ENCODE measurements at places on chromosomes 4 and X.

DNA sequence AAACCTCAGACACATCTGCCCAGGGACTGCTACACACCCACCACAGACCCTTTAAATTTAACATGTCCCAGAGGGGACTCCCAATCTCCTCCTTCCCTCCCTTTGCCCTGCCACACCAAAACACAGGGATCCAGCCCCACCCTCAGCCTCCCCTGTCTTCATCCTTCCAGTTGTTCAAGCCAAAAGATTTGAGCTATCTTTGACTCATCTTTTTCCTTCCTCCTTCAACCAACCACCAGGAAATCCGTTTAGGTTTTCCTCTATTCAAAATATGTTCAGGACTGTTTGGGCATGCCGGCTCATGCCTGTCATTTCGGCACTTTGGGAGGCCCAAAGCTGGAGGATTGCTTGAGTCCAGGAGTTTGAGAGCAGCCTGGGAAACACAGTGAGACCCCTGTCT is 6.9 kb upstream of the STK32B start:
- no peak for DNase-seq

DNA sequence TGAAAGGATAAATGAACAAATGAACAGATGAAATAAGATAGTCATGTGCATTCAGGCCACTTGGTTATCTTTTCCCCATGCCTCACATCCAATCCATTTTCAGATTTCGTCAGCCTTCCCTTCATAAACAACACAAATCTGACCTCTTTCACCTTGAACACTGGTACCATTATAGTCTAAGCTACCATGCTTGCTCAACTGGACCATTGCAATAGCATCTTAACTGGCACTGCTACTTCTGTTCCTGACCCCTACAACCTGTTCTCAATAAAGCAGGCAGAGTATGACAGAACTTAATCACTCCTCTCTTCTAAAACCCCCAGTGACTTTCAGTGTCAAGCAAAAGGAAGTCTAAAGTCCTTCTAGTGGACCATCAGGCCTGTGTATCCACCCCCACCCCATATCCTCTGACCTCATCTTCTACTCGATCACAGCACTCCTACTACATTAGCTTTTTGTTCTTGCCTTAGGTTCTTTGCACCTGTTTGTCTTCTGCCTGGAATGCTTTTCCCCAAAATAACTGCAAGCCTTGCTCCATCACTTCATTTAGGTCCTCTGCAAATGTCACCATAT is 40.7 kb downstream of the LARP7 start:
- DNase-seq = no peak

DNA sequence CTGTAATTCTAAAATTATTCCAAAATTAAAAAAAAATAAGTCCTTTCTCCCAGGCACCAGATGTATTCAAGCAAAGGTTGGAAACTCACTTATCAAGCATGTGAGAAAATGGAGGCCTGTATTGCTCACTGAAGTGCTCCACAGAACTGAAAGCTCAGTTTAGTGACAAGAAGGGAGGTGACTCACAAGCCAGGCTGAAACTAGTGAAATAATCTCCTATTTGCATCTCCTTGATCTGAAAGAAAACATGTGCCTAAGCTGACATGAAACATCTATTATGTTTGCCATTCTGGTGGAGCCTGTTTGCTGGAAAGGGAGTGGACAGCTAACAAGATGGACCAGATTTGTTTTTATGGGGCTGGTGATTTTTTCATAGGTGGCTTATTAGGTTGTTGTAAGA is 54.0 kb upstream of the AMELX start:
- DNase-seq = no peak

GRCh38 chrX:42524379-42524778 is 253.6 kb downstream of the PPP1R2C start:
- DNase-seq = no peak

DNA sequence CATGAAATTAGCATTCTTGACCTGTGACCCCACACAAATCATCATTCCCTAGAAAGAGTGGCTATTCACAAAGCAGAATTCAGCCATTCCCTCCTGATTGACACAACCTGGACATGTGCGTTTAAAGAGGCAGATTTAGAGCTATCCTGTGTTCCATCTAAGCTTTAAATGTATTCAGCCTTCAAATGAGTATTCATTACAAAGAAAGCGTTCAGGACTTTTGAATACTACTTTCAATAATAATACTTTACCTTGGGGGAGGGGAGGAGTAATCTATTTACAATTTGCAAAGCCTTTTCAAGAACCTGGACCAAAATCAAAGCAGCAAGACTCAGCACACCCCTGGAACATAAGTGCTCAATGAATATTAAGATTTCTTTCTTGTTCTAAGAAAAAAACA is 22.5 kb upstream of the GPC4 start:
- no peak for DNase-seq

GRCh38 chr4:189773909-189774308 is 166.8 kb upstream of the FRG1 start:
- DNase-seq = no peak

- DNase-seq = no peak
These were observed at the start of gene DCLK2 for GRCh38 chr4:150078041-150078578. TSS of gene DCLK2 (plus strand) at chr4:150078445. CDS start at chr4:150079028, 583 bp downstream.

DNA sequence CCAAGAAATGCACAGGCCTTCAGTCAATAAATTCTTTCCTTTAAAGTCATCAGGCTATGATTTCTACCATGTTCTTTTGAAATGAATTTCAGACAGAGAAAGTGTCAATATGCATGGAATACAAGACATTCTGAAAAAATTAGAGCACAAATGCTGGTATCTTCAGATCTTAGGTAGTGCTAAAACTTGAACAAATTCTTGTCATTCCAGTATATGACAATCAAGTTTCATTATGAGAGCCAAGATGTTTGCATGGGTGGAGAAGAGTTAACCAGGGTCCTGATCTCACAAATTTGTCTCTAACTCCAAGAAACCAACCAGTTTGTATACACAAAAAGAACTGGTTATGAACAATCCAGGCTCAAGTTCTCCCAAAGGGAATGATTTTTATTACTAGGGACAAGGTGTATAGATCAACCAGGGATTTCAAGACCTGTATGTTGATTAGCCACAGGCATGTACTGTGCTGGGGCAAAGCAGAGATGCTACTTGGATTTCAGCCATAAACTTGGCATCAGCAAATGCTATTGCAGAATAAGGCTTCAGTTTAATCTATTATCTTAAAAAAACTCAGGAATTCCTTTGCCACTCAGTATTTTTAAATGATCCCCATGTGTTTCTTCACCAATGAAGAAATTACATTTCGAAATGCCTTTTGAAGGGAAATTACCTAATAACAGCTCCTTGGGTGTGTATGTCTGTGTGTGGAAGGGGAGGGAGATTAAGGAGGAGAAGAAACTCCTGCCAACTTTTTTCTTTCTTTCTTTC is 69.7 kb downstream of the FANCB start:
- DNase-seq = no peak

DNA sequence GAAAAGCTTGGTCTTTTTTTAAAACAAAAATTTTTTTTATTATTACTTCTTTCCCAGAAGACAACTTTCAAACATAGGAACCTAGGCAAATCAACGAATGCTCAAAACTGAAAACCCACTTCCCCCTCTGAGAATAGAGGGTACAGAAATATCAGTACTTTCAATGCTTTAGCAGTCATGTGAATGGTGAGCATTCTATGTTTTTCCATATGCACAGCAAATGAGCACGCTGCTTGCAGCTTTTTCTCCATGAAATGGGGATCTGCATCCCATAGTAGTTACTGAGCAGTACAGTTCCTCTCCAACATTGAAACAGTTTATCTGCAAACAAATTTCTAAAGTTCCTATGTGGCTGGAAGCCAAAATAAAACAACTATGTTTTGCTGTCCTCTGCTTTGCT is 108.4 kb upstream of the BMP2K start:
- DNase-seq = no peak

DNA sequence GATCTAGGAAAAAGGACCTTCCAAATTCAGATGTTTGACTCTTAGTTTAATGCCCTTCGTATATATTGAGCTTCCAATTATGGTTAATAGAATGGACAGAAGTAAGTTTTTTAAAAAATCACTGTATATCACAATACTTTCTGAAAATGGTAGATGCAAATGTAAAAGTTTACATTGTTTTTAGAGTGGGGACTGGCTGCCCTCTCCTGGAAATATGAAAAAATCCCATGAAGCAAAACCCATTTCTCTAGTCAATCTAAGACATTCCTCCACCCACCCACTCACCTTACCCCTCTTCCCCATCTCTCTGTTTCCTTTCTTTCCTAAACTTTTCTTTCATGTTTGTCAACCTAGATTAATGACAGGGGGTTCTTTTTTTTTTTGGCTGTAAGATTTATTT is 134.5 kb downstream of the ARHGAP6 start:
- no peak for DNase-seq

DNA sequence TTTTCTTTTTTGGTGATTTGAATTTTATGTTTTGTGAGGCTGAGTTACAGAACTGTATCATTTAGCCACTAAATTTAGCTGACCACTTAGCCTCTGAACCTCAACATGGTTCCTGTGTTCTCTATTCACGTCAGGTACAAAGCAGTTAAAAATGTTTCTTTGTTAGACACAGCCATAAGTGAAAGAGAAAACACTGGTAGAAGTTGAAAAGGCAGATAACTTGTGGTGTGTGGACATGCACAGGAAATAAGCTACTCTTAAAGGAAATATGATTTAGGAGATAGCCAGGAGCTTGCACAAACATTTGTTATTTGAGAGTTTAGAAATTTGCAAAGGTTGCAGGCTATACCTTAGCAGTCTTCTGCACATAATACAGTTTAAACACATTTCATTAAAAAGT is 171.0 kb upstream of the RPS6KA3 start:
- no peak for DNase-seq

DNA sequence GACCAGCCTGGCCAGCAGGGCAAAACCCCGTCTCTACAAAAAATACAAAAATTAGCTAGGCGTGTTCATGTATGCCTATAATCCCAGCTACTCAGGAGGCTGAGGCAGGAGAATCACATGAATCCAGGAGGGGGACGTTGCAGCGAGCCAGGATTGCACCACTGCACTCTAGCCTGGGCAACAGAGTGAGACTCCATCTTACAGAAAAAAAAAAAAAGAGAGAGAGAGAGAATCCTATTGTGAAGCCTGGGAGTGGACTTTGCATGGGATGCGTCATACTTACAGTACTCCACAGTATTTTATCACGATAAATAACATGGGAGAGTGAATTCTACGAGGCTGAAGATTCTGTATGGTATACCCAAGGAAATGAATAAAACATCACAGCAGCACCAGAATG is 139.6 kb downstream of the AASDH start:
- no peak for DNase-seq

DNA sequence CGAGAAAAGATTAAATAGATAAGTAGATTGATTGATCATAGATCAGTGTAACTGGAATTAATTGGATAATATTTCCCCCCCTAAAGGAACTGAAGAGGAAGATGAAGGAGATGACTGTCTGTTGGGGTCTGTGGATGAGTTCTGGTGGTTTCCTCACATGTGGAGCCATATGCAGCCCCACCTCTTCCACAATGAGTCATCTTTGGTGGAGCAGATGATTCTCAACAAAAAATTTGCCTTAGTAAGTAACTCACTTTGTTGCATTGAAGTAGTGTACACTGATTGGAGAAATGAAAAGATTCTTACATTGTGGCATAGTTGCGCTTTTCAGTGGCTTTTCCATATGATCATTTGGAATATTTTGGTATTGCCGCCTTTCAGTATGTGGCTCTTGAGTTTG is 80.4 kb downstream of the NDST3 start:
- no peak for DNase-seq

GRCh38 chr4:146338512-146338911 is 124.2 kb downstream of the REELD1 start:
- DNase-seq = no peak

DNA sequence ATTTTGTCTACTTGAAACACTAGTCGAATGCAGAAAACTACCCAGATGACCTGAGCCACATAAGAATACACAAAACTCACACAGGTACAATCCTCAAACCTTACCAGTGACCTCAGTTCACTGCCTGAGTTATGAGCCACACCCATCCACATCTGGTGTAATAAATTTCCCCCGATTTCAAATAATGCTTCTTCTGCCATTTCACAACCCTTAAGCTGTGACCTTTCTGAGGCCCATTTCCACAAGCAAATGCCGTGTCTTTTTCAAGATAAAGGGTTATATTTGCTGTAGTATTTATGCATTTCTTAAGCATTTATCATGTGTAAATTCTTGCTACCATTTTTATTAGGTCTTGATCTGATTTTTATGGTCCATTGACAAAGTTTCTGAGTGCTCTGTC is 1.8 kb upstream of the ARHGEF38 start:
- no peak for DNase-seq

- no peak for DNase-seq
These were observed 595.2 kb upstream of the LCORL start for GRCh38 chr4:18616720-18617119.

GRCh38 chr4:87560802-87561201 is 31.6 kb upstream of the SPARCL1 start:
- DNase-seq = no peak

GRCh38 chr4:154973244-154974035 is 192.4 kb downstream of the RBM46 start:
- no peak for DNase-seq

DNA sequence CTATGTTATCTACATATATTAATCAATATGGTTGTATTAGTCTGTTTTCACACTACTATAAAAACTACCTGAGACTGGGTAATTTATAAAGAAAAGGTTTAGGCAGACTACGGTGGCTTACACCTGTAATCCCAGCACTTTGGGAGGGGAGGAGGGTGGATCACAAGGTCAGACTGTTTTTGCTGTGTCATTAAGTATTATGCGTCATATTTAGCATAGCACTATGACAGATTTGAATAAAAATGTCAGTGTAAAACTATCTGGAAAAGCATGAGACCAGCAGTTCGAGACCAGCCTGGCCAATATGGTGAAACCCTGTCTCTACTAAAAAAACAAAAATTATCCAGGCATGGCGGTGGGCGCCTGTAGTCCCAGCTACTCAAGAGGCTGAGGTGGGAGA is 209.7 kb upstream of the ARHGAP24 start:
- DNase-seq = no peak

DNA sequence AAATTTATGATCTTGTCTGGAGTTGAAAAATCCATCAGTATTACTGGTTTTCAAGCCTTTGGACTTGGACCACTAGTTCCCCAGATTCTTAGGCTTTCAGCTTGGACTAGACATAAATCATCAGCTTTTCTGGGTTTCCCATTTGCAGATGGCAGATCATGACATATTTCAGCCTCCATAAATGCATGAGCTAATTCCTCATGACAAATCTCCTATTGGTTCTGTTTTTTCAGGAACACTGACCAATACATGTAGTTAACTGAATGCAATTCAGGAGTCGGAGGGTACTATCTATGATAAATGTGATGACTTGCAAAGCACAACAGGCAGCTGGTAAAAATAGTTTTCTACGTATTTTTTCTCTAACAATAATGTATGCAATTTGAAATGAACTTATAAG is 635.6 kb downstream of the TRAM1L1 start:
- DNase-seq = no peak

GRCh38 chr4:109083911-109084310 is 218.5 kb downstream of the COL25A1 start:
- no peak for DNase-seq

- no peak for DNase-seq
These were observed 4.0 kb downstream of the GABRA2 start for GRCh38 chr4:46385946-46386345.

DNA sequence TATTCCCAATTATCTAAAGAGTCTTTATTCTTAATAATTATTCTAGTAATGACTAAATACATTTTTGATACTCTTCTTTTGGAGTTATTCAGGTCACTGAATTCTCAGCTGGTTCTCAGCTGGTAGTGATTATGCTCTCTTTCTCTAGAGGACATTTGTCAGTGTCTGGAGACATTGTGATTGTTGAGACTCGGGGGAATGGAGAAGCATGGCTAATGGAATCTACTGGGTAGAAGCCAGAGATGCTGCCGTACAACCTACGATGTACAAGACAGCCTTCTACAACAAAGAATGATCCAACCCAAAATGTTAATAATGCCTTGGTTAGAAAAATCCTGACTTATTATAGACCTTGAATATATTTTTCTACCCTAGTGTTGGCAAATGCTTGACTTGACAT is 149.2 kb upstream of the ANKRD50 start:
- DNase-seq = no peak

All from stimulated activated CD4-positive, alpha-beta T cell treated with anti-CD3 and anti-CD28 coated beads, Interleukin-1b, Interleukin-23, amount 100 ng/mL, for 1 hour (primary cell).